ENCODE measurements at places on chromosomes 12 and 14. TPM values are rescaled to one million over a fixed set of nuclear protein-coding genes. Genes with fewer than 3 reads are reported as not detected.

DNA sequence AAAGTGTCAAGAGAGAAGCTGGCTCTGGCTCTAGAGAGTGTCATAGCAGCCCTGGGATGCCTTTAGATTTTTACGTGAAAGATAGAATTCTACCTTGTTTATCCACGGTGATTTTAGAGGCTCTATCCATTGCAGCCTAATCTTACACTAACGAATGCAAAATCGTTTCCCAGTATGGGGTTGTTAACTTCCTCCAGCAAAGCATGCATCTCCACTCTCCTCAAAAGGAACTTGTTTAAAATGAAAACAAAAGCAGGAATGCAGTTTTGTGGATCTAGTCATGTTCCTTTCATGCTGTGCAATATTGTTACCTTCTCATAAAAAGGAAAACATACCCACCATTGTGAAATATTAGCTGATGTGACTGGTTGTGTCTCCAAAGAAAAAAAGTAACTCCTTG, 88.4 kb downstream of the ANO2 start:
- no peak for DNase-seq
- no peaks in the 10 kb centered on the region for H3K36me3 ChIP-seq
- H3K27ac ChIP-seq = no peak overlapping the region
- H3K27me3 ChIP-seq = peaks cover 4% of the 10 kb centered on the region
- peak overlapping the region; percentile 35 for H3K4me3 ChIP-seq
- peaks cover 13% of the 10 kb centered on the region for H3K4me1 ChIP-seq

DNA sequence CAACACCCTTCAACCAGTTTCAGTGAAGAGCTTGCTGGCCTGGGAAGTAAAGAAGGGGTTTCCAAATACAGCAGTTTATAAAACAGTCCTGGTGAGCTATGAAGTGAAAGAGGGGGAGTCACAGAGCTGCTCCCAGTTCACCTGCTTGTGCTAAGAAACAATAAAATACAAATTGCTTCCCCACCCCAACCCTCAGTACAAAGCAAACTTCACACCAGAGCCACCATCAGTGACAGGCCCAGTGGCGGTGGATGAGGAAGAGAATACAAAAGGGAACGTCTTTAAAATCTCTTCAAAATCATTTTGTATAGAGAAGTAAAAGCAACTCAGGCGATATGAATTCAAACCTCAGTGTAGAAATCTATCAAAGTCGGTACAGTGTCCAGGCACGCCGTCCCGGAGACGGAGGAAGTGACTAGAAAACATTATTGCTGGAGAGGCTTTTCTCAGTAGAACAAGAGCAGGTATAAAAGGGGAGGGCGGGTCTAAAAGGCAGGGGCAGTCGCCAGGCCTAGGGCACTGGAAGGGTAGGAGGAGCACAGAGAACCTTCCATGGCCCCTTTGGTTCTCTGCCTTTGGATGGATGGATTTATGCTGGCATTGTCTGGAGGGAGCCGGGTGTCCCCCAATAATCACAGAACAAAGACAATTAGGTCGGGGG, 10.5 kb upstream of the RPLP0 start:
- no peak for DNase-seq
- H3K27ac ChIP-seq = no peak overlapping the region
- peaks cover 29% of the 10 kb centered on the region for H3K36me3 ChIP-seq
- no peaks in the 10 kb centered on the region for H3K27me3 ChIP-seq
- no peak overlapping the region for H3K4me3 ChIP-seq

DNA sequence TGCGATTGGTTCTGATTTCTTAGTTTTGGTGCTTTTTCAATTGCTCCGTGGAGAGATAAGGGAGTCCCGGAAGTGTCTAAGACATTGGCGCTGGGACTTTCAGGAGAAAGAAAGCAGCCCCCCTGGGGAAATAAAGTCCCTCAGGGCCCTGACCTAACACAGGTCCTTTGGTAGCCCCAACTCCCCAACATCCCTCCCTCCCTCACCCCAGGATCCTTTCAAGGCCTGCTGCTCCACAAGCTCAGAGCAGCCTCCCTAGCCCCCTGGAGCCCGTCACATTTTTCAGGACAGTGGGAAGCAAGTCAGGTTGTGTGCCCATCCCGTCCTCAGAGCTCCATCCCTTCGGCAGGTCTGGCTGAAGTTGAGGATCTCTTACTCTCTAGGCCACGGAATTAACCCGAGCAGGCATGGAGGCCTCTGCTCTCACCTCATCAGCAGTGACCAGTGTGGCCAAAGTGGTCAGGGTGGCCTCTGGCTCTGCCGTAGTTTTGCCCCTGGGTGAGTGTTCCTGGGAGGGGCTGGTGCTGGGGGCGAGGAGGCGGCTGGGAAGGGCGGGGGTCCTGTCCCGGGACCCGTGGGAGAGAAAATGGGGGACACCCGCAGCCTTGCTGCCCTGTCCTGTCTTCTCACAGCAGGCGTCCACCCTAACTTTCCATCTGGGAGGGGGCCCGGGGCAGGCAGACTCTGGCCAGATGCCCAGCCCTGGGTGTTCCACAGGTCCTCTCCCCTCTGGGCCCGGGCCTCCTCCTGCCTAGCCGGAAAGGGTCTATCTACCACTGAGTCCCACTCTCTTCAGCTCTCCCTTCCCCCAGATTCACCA, 950 bp downstream of the IFI27 start:
- no peaks in the 10 kb centered on the region for H3K36me3 ChIP-seq
- H3K27ac ChIP-seq = no peak overlapping the region
- DNase-seq = peak; percentile 17
- no peaks in the 10 kb centered on the region for H3K27me3 ChIP-seq

- no peak for DNase-seq
- H3K27ac ChIP-seq = no peak overlapping the region
- no peaks in the 10 kb centered on the region for H3K36me3 ChIP-seq
- H3K4me1 ChIP-seq = no peaks in the 10 kb centered on the region
- no peak overlapping the region for H3K4me3 ChIP-seq
- no peaks in the 10 kb centered on the region for H3K27me3 ChIP-seq
Observed at GRCh38 chr12:3133405-3133783, 56.2 kb downstream of the TSPAN9 start.

DNA sequence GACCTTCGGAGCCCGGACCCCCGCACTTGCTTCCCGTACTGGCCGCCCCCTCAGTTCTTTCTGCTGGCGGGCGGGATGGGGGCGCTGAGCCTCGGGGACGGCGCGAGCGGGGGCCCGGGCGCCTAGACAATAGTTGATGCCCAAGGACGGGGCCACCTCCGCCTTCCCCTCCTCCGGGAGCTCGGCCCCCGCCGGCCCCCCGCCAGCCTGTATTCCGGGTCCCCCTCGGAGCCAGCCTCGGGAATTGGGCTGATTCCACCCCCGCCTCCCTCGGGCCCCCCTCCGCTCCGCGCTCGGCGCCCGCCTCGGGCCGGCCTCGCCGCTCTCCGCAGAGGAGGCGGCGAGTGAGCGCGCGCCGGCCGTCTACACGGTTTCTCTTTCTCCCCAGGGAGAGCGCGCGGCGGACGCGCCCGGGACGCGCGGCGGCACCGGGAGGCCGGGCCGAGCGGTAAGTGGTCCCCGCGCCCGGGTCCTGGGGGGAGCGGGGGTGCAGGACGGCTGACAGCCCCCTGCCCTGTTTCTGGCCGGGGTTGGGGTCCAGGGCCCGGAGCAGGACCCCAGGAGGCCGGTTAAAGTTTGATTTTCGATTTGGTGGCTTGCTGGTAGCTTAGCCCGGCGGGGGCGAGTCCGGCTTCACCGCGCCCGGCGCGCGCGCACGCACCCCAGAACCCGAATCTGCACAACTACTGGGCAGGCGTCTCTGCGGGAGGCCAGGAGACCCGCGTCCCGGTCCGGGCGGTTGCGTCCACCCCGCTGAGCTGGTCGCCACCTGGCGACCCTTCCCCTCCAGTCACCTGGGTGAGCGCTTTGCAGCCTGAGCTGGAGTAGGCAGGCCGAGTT, 413.7 kb downstream of the PCNX1 start:
- H3K27ac ChIP-seq = no peak overlapping the region
- DNase-seq = peak; percentile 49
- H3K27me3 ChIP-seq = no peaks in the 10 kb centered on the region
- H3K4me1 ChIP-seq = peaks cover 15% of the 10 kb centered on the region

The TBC1D30 gene
- total RNA-seq = 1.6 TPM

GRCh38 chr14:23066368-23066767, 9.0 kb upstream of the CDH24 start:
- H3K4me3 ChIP-seq = no peak overlapping the region
- H3K27ac ChIP-seq = no peak overlapping the region

- no peaks in the 10 kb centered on the region for H3K4me1 ChIP-seq
- H3K27ac ChIP-seq = no peak overlapping the region
- H3K36me3 ChIP-seq = no peaks in the 10 kb centered on the region
- no peak for DNase-seq
- H3K27me3 ChIP-seq = no peaks in the 10 kb centered on the region
Observed at GRCh38 chr12:68240079-68240478, 13.3 kb downstream of the IL22 start.

- no peaks in the 10 kb centered on the region for H3K27me3 ChIP-seq
- H3K4me1 ChIP-seq = no peaks in the 10 kb centered on the region
- peak overlapping the region; percentile 95 for H3K4me3 ChIP-seq
Observed at GRCh38 chr12:108729612-108730364, 1.5 kb downstream of the CORO1C start.

GRCh38 chr14:104856869-104857860, 7.9 kb upstream of the CEP170B start:
- H3K27ac ChIP-seq = no peak overlapping the region
- DNase-seq = peak; percentile 32
- no peak overlapping the region for H3K4me3 ChIP-seq
- no peaks in the 10 kb centered on the region for H3K36me3 ChIP-seq
- H3K4me1 ChIP-seq = no peaks in the 10 kb centered on the region

The TSPAN9 gene
- total RNA-seq = 19.0 TPM

The BDKRB2 gene
- 0.15 TPM for total RNA-seq

- DNase-seq = no peak
- no peak overlapping the region for H3K4me3 ChIP-seq
- H3K27ac ChIP-seq = no peak overlapping the region
Observed at GRCh38 chr14:68748691-68749090, 44.2 kb downstream of the ZFP36L1 start.

The RNASE7 gene
- total RNA-seq = not detected

The RDH16 gene
- total RNA-seq = 0.31 TPM

The CMTM5 gene
- total RNA-seq = not detected

The SLC22A17 gene
- total RNA-seq = 34.0 TPM

DNA sequence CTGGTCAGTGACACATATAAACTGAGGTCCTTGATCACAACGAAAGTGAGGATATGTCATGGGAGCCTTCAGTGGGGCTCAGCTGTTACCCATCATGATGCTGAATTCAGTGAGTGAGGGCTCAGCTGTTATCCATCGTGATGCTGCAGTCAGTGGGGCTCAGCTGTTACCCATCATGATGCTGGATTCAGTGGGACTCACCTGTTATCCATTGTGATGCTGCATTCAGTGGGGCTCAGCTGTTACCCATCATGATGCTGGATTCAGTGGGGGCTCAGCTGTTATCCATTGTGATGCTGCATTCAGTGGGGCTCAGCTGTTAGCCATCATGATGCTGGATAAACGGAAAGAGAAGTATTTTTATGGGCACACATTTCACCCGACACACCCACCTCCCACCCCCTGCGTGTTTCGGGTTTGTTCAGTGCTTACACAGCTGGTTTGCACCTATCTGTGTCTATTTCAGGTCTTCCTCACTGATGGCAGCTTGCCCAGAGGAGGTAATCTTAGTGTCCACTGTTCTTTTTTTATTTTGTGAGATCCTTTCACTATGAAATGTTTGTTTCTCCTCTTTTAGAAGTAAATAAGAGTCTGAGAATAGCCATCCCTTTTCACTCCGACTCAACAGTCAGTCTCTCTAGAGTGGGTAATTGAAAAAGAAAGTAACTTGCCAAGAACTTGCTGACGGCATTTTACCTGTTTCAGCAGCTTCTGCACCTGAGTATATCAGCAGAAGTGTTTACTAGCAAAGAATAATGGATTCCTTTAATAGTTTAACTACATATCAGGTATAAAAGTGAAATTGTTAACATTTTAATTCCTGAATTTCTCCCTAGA, 183.0 kb downstream of the ERC1 start:
- no peak overlapping the region for H3K4me3 ChIP-seq
- no peaks in the 10 kb centered on the region for H3K27me3 ChIP-seq
- DNase-seq = no peak
- H3K27ac ChIP-seq = no peak overlapping the region

The A2M gene
- 1.2 TPM for total RNA-seq

DNA sequence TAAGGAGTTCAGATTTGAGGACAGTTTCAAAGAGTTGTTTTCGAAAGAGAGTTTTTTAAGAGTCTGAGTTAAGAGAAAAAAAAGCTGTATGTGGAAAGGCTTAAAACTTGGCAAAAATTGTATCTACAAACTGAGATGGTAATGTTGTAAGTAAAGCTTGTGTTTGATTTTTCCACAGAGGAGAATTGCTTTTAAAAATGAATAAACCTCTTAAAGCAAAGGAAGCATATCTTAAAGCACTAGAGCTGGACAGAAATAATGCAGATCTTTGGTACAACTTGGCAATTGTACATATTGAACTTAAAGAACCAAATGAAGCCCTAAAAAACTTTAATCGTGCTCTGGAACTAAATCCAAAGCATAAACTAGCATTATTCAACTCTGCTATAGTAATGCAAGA, 50.3 kb downstream of the TMTC3 start:
- no peaks in the 10 kb centered on the region for H3K4me1 ChIP-seq
- H3K36me3 ChIP-seq = peaks cover 6% of the 10 kb centered on the region
- H3K4me3 ChIP-seq = no peak overlapping the region
- no peaks in the 10 kb centered on the region for H3K27me3 ChIP-seq
- H3K27ac ChIP-seq = no peak overlapping the region
- DNase-seq = no peak

GRCh38 chr12:111173391-111173790, 195.5 kb downstream of the PHETA1 start:
- no peak overlapping the region for H3K27ac ChIP-seq
- no peaks in the 10 kb centered on the region for H3K36me3 ChIP-seq
- no peaks in the 10 kb centered on the region for H3K27me3 ChIP-seq
